MCF 10A (cell line): ENCODE measurements at places on chromosomes 2 and 18. TPM values are rescaled to one million over a fixed set of nuclear protein-coding genes. Genes with fewer than 3 reads are reported as not detected.
A peak's percentile ranks its signal among the peaks of the same experiment; 100 is the strongest.

DNA sequence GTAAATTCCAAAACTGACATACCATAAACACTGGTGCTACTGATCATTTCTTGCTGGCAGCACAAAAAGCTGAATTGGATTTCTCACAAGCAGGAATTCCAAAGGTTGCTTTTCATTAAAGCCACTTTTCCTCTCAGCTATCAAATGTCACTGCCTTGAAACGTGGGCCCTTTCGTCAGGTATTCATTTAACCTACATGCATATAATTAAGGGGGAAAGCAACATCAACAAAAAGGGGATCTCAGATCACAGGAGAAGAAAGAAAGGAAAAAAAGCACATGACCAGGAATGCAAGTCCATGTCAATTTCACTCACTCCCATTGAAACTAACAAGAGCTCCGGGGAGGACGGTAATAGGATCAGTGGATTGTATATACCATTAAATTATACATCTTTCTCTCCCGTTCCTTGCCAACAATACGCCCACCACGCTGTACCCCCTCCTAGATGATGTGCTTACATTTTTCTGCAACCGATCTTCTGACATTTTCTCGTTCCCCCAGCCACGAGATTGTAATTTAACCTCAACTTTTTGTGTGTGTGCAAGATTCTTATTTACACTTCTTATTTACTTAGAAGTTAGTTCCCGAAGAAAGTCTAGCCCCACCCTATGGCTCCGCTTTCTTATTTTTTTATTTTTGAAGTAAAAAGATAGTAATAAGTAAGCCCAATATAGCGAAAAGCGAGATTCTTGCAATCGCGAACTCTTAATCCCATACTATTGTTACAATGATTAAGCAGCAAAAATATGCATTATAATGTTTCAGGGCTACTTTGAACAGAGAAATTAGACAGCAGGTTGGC is 725 bp downstream of the FIGN start:
- peak; percentile 54 for DNase-seq

GRCh38 chr2:176468457-176469113 is 199.3 kb downstream of the MTX2 start:
- DNase-seq = no peak

- no peak for DNase-seq
Observed at GRCh38 chr2:240648155-240648649, 22.9 kb downstream of the GPR35 start.

DNA sequence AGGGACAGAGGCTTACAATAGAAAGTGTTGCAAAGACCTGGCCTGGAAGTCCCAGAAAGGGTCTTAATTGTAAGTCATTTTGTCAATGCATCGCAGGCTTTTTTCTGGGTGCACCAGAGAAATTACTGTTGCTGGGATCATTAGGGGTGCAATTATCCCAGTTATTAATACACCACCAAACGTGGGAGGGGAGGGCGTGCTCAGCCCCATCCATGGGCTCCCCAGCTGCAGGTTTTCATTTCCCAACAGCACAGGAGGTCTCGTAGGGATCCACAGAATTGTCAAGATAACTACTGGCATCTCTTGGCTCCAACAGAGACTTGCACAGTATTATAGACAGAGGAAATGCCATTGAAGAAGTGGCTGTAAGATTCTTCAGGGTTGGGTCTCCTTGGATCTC is 69.6 kb upstream of the FZD7 start:
- no peak for DNase-seq

DNA sequence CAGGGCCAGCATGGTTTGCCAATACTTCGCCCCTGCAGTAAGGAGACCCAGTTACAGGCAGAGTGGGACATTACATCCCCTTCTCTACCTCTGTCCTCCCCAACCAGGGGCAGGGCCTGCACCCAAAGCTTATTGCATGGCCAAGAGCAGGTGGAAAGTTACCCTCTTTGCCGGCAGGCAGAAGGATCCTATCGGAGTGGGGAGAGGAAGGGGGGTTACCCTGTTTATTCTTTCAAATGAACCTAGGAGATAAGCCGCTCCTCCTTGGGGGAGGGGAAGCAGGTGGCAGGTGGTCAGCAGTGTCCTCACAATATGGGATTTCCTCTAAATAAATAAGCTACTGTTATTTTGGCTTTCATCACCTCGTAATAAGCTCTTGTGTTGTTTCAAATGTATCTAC is 53.9 kb downstream of the SPATS2L start:
- DNase-seq = no peak

DNA sequence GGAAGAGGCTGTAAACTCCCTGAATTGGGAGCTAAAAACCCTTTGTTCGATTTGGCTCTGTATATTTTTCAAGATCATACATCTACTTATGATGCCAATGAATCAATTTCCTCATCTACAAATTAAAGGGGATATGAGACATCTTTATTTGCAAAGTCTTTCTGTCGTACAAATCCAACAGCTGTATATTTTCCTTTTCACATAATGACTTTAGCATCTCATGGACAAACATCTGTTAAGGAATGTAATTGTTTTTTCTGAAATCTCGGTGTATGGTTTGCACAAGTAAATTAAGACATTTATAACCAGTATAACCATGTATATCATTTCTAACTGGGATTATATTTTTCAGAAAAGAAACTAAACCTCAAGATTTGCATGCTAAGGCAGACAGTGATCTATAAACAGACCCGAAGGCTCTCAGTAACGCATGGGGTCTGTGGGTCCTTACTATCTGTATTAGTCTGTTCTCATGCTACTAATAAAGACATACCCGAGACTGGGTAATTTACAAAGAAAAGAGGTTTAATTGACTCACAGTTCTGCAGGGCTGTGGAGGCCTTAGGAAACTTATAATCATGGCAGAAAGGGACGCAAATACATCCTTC is 130.8 kb downstream of the SLC8A1 start:
- no peak for DNase-seq

DNA sequence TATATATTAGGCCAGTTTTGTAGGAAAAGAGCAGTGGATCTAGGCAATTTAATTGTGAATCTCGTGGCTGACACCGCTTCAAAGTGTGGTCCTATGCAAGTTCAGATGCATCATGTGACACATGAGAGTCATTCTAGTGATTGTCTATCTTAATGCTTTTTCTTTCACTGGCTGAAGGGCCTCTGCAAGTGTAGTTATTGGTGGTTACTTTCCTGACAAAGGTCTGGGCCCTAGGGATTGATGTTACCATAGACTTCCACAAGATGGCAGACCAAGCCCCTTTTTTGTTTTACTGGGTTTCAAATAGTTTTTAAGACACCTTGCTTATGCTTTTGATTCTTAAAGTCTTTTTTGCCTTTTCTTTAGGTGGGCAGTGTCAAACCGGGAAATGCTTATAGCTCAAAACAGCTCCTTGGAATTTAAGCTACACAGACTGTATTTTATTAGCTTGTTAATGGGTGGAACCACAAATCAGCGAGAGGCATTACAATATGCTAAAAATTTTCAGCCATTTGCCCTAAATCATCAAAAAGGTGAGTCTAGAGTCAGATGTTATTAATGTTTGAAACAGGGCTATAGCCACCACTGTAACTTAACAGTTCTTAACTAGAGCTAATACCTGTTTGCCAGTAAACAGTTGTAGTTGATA is 25.9 kb downstream of the CD8A start:
- DNase-seq = peak; percentile 47

GRCh38 chr2:134359367-134360081 is 105.7 kb downstream of the MGAT5 start:
- no peak for DNase-seq

GRCh38 chr2:230902180-230902899 is 22.7 kb downstream of the GPR55 start:
- DNase-seq = peak; percentile 75

GRCh38 chr2:116879650-116880160 is 934.8 kb upstream of the DDX18 start:
- DNase-seq = no peak

- peak; percentile 52 for DNase-seq
Observed at GRCh38 chr2:188983427-188984064, 9.4 kb downstream of the COL3A1 start.

DNA sequence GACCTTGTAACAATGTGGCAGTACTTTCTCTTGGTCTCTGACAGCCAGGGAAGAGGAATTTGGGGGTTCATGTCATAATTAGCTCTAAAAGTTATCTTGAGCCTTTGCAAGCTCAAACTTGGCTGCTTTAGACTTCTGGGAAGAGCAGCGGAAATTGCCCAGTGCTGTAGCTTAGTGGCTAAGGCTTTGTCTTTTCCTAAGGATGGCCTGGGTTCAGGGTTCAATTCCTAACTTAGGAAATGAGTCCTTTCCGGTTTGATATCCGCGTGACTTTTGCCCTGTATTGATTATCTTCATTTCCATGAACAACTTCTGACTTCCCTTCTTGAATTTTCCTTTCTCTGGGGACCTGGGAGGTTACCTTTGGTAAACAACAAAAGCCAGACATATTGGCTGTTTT is 961.0 kb downstream of the CNTNAP5 start:
- DNase-seq = no peak

- peak; percentile 44 for DNase-seq
Observed at GRCh38 chr2:25567406-25567805, 106.0 kb downstream of the DTNB start.

- DNase-seq = no peak
Observed at GRCh38 chr2:133674066-133674432, 105.8 kb upstream of the NCKAP5 start.

GRCh38 chr18:80246445-80247392 is 595 bp downstream of the PARD6G start:
- peak; percentile 31 for DNase-seq

GRCh38 chr2:152175012-152175367 is 573 bp downstream of the STAM2 start:
- DNase-seq = no peak

The SDC1 gene
- total RNA-seq = 214 and 232 TPM in 2 replicates

The LRRC30 gene
- not detected in 2 replicates for total RNA-seq

The PRKAG3 gene
- not detected in 2 replicates for total RNA-seq

The FBXO36 gene
- total RNA-seq = 2.2 and 3.6 TPM in 2 replicates

The SLC30A3 gene
- total RNA-seq = not detected in 2 replicates
